Activated T-cell treated with anti-CD3 and anti-CD28 coated beads, Interleukin-2, amount 50 U/mL, for 1 hour (primary cell): ENCODE measurements at places on chromosomes 5 and 9.

DNA sequence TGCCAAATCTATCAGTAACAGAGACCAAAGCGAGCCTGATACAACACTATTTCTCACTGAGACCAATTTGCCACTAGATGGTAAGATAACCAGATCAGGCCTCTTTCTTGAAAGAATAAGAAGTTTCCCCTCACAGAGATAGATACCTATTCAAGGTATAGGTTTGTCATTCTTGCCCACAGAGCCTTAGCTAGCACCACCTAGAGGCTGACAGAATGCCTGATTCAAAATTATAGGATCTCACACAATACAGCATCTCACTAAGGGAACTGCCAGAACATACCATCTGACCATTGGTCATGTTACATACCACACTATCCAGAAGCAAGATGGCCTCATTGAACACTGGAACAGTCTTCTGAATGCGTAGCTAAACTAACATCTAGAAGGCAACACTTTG, 166.6 kb upstream of the HCN1 start:
- no peak for DNase-seq

GRCh38 chr9:100098046-100098886, 534 bp downstream of the ERP44 start:
- DNase-seq: no peak

- DNase-seq: no peak
These were observed 180.2 kb upstream of the ZNF618 start for GRCh38 chr9:113695901-113696300.

- no peak for DNase-seq
These were observed 41.3 kb downstream of the PTPN3 start for GRCh38 chr9:109456811-109457210.

DNA sequence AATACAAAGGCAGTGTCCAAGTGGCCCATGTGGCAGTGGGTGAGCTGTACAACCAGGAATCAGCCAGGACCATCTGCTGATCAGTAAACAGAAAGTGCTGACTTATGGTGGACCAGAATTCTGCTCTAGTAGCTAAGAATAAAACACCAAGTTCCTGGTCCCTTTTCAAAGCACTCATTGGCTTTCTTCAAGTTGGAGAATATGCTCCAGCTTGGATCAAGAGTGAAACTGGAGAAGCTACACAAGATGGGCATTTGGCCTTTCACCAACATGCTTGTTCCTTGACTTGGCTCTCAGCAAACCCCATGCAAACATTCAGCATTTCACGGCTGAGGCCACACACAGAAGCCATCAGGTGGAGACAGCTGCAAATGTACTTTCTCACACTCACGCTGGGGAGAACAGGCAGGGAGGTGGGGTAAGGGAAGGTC, 32.1 kb downstream of the MARCHF3 start:
- no peak for DNase-seq

GRCh38 chr5:159186319-159186718, 23.0 kb downstream of the RNF145 start:
- DNase-seq: no peak

GRCh38 chr5:145536133-145536532, 299.0 kb downstream of the PRELID2 start:
- DNase-seq: no peak

- no peak for DNase-seq
These were observed 90.4 kb upstream of the ANKRD55 start for GRCh38 chr5:56323505-56323904.

- no peak for DNase-seq
These were observed 14.8 kb downstream of the BARHL1 start for GRCh38 chr9:132597073-132597775.

- DNase-seq: no peak
These were observed 790.1 kb downstream of the TLE1 start for GRCh38 chr9:80899208-80899607.

- no peak for DNase-seq
These were observed 1.7 kb downstream of the ASB6 start for GRCh38 chr9:129640086-129640870.

DNA sequence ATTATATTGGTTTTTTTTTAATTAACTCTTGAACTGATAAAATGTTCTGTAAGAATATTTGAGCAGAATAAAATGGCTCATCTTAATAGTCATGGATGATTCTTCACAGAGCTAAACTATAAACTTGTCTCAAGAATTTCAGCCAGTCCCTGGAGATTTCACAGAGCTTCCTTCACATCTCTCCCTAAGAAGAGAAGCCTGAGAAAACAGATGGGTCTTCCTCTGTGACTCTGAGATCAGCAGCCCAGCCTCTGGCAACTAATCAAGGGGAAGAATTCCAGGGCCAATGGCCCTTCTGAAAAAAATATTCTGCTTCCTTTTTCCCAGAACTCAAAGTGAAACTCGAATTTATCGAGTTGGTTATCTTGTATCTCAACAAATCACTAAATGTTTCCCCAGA, 122.2 kb upstream of the ITGA1 start:
- DNase-seq: no peak

DNA sequence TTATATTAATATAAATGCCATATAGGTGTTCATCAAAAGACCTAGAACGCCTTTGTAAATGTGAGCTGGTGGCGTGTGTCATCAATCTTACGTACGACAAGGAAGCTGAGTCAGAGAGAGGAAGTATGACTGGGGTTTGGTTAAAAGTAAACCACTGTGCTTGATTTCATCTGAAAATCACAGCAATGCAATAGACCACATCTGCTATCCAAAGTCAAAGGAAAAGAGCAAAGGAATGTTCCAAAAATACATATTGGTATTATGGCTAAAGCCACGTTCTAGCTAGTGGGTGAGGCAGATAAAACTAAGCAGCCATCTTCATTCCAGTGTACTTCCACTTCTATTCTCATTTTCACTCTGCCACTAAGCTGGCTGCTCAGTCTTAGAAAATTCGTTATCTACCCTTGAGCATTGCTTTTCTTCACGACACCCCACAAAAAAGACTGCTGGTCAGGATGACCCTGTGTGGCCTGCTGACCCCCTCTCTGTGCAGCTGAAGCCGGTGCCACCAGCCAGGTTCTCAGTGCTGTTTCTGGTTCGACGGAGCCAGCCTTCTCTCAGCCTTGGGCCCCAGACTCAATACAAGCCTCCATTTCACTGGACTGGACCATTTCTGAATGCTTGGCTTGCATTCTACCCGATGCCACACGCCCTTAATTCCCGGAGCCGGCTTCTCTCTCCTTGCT, 23.8 kb downstream of the SHC3 start:
- no peak for DNase-seq

- no peak for DNase-seq
These were observed 214.9 kb upstream of the WWC1 start for GRCh38 chr5:168076561-168076991.

GRCh38 chr9:89361031-89361430, 42.7 kb downstream of the SECISBP2 start:
- no peak for DNase-seq

GRCh38 chr5:179606071-179606909, 17.2 kb downstream of the HNRNPH1 start:
- DNase-seq: no peak

DNA sequence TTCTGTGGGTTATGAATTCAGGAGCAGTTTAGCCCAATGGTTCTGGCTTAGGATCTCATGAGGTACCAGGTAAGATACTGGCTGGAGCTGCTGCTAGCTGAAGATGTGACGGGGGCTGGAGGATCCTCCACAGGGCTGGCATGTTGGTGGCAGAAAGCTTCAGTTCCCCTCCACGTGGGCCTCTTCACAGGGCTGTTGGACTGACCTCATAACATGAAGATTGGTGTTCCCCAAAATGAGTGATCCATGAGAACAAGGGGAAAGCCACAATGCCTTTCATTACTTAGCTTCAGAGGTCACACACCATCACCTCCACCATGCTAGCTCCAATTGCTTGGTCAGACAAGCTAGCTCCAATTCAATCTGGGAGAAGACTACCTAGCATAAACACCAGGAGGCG, 8.5 kb upstream of the S100Z start:
- DNase-seq: no peak

DNA sequence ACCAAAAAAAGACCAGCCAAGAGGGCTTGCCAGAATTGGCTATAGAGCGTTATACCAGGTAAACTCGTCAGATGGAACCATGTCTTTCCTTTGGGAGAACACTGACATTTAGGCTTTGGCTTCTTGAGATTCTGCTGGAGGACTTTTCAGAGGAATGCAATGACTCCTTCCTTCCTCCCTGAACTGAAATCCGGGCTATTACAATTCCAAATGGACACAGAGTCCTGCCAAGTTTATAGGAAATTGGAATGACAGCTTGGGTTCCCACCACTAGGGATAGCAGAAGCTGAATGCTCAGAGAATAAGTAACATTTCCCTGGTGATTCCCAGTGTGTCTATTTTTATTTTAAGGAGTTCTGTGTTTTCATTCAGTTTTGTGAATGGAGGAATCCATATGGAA, 143.0 kb downstream of the FGF1 start:
- no peak for DNase-seq

- DNase-seq: no peak
These were observed 15.6 kb downstream of the UBTD2 start for GRCh38 chr5:172267943-172268342.

DNA sequence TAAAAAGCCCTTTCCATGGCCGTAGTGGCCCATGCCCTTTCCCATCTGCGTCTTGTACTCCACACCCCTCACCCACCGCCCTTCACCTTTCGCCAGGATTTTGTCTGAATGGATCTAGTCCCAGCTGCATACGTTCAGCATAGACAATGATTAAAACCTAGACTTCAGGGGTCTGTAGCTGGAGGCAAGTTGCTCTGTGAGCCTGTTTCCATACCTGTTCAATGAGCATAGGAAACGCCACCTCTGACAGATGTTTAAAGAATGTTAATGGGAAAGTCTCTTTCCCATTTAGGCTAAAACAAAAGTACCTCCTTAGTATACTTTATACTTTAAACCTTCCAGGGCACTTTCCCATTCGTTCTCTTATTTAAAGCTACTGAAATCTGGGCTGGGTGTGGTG, 105.7 kb downstream of the SPRY4 start:
- DNase-seq: no peak

DNA sequence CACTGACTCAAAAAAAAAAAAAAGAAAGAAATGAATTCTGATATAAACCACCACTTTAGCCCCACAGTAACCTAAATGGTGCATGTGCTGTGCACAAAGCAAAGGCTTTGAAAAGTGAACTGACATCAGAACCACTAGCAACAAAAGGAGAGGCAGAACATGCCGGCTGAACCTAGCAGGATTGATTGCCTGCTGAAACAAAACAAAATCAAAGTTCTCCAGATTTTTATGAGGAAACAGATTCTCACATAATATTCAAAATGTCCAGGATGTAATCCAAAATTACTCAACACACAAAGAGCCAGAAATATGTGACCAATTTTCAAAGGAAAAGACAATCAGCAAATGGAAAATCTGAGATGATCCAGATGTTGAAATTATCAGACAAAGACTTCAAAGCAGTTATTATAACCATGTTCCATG, 37.9 kb downstream of the UBTD2 start:
- no peak for DNase-seq

GRCh38 chr9:134299068-134299467, 27.2 kb upstream of the RXRA start:
- no peak for DNase-seq

DNA sequence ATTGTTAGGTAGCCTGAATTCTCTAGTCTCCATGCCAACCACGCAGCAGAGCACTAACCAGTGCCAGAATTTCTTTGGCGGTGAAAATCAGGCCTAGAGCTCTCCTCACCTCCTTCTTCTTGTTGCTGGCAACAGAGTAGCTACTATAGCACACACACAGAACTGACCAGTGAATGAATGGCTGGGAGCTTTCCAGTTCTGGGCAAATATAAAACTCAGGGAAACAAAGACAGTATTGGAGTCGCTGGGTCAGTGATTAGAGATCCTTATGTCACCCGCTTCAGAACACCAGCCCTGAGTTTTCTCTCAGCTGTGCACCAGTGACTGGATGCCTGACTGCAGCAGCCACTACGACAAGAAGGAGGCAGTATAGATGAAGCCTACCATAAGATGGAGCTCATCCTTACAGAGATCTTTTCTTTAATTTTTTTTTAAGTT, 26.9 kb upstream of the FEM1C start:
- no peak for DNase-seq

DNA sequence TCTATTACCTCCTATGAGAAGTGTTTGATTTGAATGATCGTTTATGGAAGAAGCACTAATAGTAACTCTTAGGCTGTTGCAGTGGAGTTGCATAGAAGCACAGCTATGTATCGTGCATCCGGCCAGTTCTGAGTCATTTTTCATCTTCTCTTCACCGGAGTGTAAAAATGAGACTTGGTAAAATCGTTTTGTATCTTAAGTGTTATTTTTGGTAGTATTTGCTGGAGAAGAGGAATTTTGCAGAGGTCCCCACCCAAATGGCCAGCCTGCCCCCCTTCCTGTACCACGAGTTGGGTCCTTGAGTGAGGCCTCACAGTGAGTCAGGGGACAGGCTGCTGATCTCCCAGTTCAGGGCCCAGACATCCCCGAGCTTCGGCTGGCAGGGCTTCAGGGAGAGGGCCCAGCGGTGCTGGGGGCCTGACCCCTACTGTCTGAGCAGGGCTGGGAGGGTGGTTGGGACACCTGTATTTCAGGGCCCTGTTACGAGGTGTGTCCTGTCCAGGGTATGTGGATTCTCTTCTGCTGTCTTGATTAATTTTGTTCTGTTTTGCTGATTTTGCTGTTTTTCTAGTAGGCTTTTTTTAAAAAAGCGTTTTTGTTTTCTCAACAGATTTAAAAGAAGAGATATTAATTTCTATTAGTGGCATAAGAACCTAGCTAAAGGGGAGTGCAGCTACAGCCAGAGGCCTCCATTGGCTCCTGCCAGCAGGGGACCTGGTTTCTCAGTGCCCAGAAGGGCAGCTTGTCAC, 210.8 kb downstream of the TRIO start:
- DNase-seq: no peak

DNA sequence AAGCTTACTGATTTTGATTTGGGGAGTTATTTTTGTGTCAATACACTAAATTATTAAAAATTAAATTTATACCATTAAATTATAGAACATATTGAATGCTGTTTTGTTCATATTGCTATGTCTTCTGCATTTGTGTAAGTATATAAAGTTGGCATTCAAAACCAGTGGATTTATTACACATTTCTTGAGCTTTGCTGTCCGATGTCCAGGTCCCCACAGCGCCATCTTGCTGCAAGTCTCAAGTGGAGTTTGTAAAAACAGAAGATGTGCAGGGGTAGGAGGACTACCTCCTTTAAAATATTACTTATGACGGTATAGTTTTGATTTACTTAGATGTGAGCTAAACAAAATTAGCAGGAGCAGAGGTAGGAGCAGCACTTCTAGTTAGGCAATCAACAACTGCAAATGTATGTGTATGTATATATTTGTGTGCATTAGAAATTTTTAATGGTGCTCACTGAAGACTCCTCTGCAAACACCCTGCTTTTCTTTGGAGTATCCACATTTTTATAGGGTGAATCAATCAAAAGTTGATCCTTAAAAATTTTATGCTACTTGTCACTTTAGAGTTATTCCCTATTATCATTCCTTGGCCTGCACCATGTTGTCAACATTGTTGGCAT, 37.4 kb downstream of the CPEB4 start:
- peak; percentile 41 for DNase-seq
